Lower leg skin (tissue), 4 donors: ENCODE measurements at places on chromosomes 4 and X. TPM values are rescaled to one million over a fixed set of nuclear protein-coding genes. Genes with fewer than 3 reads are reported as not detected.

The SFRP2 gene
- total RNA-seq: 5.5 TPM

The CLNK gene
- total RNA-seq: 0.45 TPM

The SPIN2B gene
- 7.8 TPM for total RNA-seq

The TRIM75 gene
- total RNA-seq: not detected

The KANTR gene
- total RNA-seq: 28.1 TPM
